Colonic mucosa (tissue), 4 donors: ENCODE measurements at places on chromosomes 4 and X. TPM values are rescaled to one million over a fixed set of nuclear protein-coding genes. Genes with fewer than 3 reads are reported as not detected.

DNA sequence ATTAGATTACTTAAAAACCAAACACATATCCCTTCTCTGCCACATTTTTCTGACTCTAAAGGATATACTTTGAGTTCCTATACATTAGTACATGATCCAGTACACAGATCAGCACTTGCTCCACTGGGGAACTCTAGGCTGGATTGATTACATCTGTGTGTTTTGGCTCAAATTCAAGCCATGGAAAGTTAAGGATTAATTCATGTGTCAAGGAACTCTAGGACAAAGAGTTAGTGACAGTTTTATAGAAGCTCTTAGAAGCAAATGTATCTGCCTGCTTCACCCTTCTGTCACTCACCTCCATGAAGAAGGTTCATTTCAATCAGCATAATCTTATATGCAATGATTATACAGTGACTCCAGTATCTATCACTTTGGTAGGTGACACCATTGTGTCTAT, 43.2 kb downstream of the SCFD2 start:
- no peaks in the 10 kb centered on the region for H3K4me1 ChIP-seq
- no peaks in the 10 kb centered on the region for H3K36me3 ChIP-seq
- no peak overlapping the region for H3K27ac ChIP-seq
- DNase-seq, result no peak
- no peak overlapping the region for H3K4me3 ChIP-seq
- H3K27me3 ChIP-seq, result no peaks in the 10 kb centered on the region

GRCh38 chr4:168651374-168651773, 154.5 kb downstream of the PALLD start:
- no peaks in the 10 kb centered on the region for H3K36me3 ChIP-seq
- H3K27ac ChIP-seq, result no peak overlapping the region
- H3K4me1 ChIP-seq, result no peaks in the 10 kb centered on the region
- no peak for DNase-seq

DNA sequence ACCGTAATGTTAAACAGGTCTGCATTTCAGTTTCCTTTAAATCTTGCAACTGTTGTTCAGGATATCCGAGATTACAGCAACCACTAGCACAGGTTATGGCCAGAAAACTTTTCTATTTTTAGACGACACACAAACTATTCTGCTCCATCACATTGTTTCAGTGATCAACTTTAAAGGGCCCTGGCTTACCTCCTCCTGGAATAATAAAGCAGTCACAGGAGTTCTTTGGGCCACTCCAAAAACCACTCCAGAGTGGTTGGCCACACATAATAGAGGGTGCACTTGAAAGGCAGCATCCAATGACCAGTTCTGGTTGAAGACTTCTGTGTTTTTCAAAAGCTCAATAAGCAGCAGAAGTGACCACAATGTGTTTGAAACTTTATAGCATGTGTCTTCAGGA, 118.9 kb downstream of the RAB28 start:
- no peaks in the 10 kb centered on the region for H3K4me1 ChIP-seq
- no peak for DNase-seq
- no peak overlapping the region for H3K27ac ChIP-seq

DNA sequence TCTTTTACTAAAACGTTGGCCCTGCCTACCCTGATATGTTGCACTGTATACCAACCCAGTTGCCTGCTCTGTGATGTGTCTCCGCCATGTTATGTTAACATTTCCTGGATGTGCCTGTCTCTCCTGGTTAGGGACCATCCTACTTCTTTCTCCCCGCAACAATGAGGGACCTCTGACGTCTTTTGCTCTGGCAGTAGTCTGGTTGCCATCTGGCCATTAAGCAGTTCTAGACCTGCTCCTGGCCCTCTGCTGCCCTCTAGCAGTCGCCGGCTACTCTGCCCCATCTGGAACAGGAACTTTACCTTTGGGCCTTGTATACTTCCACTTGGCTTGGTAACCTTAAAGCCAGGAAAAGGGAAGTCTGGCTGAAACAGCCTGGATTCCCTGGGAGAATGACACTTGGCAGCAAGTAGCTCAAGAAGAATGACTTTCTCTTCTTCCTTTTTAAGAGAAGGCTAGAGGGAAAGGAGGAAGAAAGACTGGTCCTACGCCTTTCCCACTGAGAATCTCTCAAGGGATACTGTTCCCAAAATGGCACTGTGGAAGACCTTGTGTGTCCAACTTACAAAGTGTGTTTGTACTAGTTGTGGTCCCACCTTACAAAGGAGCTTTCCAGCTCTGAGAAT, 63.5 kb downstream of the GPC3 start:
- DNase-seq, result peak; percentile 62
- no peak overlapping the region for H3K27ac ChIP-seq
- no peaks in the 10 kb centered on the region for H3K4me1 ChIP-seq
- no peaks in the 10 kb centered on the region for H3K27me3 ChIP-seq

- no peak for DNase-seq
- H3K27me3 ChIP-seq, result no peaks in the 10 kb centered on the region
- H3K36me3 ChIP-seq, result no peaks in the 10 kb centered on the region
- no peaks in the 10 kb centered on the region for H3K4me1 ChIP-seq
- H3K4me3 ChIP-seq, result no peak overlapping the region
Observed at GRCh38 chr4:26217961-26218676, 102.7 kb upstream of the RBPJ start.

DNA sequence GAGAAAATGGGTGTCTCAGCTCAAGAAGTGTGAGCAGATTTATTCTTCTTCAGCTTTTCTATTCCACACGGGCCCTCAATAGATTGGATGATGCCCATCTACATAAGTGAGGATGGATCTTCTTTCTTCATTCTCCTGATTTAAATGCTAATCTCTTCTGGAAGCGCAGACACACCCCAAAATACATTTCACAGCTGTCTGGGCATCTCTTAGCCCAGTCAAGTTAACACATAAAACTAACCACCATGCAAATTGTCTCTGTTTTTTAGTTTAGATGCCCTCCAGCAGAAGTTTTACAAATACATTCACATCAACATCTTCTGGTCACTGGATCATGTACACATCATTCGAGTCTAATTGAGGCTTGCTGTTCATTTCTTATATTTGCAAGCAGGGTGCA, 249.0 kb upstream of the VCX3A start:
- H3K4me3 ChIP-seq, result no peak overlapping the region
- H3K4me1 ChIP-seq, result no peaks in the 10 kb centered on the region
- no peak overlapping the region for H3K27ac ChIP-seq
- no peak for DNase-seq

GRCh38 chr4:40335525-40335894, 377 bp downstream of the CHRNA9 start:
- H3K36me3 ChIP-seq, result no peaks in the 10 kb centered on the region
- no peaks in the 10 kb centered on the region for H3K27me3 ChIP-seq
- H3K4me1 ChIP-seq, result no peaks in the 10 kb centered on the region
- DNase-seq, result no peak
- H3K4me3 ChIP-seq, result no peak overlapping the region

DNA sequence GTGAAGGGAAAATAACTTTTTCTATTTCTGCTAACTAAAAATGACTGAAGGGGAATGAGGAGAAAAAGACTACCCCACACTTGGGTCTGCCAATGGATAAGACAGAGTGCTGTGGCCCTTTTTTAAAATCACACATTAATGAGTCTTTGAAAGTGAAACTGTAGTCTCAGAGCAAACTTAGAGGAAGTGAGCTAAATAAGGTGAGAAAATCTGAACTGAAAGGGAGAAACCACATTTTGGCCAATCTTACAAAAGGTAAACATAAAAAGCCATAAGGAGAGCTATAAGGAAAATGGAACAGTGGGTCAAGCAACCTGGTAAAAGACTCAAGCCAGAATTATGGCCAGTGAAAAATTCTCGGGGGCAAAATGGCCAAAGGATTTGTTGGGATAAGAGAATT, 755.1 kb upstream of the IGFBP7 start:
- no peaks in the 10 kb centered on the region for H3K27me3 ChIP-seq
- H3K36me3 ChIP-seq, result no peaks in the 10 kb centered on the region
- H3K27ac ChIP-seq, result no peak overlapping the region
- H3K4me1 ChIP-seq, result no peaks in the 10 kb centered on the region
- DNase-seq, result no peak

DNA sequence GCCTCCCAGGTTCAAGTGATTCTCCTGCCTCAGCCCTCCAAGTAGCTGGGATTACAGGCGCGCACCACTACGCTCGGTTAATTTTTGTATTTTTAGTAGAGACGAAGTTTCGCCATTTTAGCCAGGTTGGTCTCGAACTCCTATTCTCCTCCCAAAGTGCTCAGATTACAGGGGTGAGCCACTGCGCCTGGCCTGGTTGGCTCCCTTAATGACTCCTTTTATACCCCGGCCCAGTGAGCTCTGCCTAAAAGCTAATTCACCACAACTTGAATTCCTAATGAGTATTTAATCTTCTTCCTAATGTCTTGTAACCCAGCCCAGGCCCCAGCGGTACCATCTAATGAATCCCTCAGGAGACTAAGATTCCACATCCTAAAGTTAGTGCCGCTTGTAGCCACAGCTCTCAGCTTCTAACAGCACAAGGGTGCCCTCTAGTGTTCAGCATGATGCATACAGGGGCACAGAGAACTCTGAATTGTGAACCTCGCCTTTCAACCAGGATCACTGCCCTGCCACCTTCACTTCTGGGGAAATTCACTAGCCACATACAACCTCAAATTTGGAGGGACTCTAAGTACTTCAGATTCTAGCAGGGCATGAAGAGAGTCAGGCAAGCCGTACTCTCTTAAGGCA, 89.5 kb downstream of the OR13H1 start:
- no peaks in the 10 kb centered on the region for H3K36me3 ChIP-seq
- peak; percentile 55 for DNase-seq
- no peaks in the 10 kb centered on the region for H3K4me1 ChIP-seq
- no peak overlapping the region for H3K4me3 ChIP-seq
- H3K27me3 ChIP-seq, result peaks cover 8% of the 10 kb centered on the region

DNA sequence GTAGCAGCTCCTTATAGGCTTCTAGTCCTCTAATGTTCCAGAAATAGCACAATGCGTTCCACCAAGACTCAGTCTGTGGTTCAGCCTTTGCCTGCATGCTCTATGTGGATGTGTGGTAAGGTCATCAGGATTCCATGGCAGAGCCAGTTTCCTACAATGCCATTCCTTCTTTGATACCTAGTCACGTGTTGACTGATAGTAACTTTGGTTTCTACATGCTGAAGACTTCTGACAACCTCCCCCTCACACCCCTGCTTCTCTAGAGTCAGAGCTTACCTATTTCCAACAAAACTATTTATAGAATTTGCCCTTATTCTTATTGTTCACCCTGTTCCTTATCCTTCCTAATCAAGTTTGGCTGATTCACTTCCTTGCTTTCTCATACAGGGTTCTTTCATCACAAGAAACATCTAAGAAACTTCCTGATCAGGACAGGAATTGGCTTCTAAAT, 81.1 kb downstream of the CT47B1 start:
- no peaks in the 10 kb centered on the region for H3K4me1 ChIP-seq
- H3K4me3 ChIP-seq, result no peak overlapping the region
- H3K36me3 ChIP-seq, result no peaks in the 10 kb centered on the region
- H3K27ac ChIP-seq, result no peak overlapping the region
- no peak for DNase-seq

GRCh38 chr4:186351668-186352194, 85.7 kb downstream of the F11 start:
- no peaks in the 10 kb centered on the region for H3K36me3 ChIP-seq
- H3K4me1 ChIP-seq, result no peaks in the 10 kb centered on the region
- H3K4me3 ChIP-seq, result no peak overlapping the region
- no peak overlapping the region for H3K27ac ChIP-seq
- no peaks in the 10 kb centered on the region for H3K27me3 ChIP-seq
- DNase-seq, result no peak

- no peak for DNase-seq
- no peaks in the 10 kb centered on the region for H3K36me3 ChIP-seq
- H3K27ac ChIP-seq, result no peak overlapping the region
Observed at GRCh38 chr4:184850431-184851199, 24.8 kb upstream of the ACSL1 start.

SCOC gene
- total RNA-seq, result 58.5 TPM

SERPINA7 gene
- total RNA-seq, result 0.62 TPM

RTL5 gene
- 2.1 TPM for total RNA-seq

KLF8 gene
- total RNA-seq, result 2.8 TPM
